ENCODE measurements at places on chromosomes 3 and 15.

- no peak for DNase-seq
These were observed 127.8 kb downstream of the CHDH start for GRCh38 chr3:53718462-53718861.

- DNase-seq, result peak; percentile 85
These were observed 193.6 kb downstream of the TP63 start for GRCh38 chr3:189824629-189825312.

GRCh38 chr15:80173022-80173759 lies 20.4 kb downstream of the FAH start:
- DNase-seq, result peak; percentile 62

DNA sequence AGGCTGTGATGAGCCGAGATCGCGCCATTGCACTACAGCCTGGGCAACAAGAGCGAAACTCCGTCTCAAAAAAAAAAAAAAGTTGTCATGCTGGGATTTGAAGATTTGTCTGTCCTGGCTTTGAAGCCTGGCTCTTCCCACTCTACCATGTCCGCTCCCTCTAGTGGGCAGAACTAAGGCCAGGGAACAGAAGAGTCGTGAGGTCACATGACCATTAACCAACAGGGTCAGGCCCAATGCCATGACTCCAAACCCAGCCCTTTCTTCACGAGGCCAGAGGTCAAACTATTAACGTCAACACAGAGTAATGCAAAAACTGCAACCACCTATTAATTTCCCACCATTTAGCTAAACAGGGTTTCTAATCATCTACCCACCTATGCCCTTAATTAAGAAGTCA lies 212.1 kb downstream of the ADAMTS17 start:
- DNase-seq, result no peak

DNA sequence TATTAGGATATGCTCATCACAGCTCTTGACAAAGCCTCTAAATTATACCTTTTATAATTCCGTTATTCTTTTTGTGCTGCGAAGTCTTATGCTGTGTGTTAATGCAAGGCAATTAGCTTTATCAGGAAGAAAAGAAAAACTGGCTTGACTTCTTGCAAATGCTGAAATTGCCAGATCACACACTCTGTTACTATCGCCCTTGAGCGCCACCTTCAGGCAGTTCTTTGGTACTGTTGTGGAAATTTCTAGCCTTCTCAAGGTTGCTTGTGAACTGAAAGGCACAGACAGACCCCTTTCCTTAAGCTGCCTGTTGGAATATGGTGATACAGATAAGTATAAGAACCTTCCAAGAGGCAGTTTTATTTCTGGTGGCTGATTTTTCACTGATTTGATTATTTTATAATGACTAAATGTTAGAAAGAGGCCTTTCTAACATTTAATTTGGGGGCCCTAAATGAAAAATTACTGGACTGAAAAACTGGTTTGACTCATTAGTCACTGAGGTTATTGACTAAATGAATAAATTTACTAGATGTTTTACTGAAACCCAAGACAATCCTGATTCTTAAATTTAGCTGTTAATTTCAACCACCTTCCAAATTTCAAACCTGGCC lies 126.2 kb upstream of the RASGRP1 start:
- peak; percentile 70 for DNase-seq

DNA sequence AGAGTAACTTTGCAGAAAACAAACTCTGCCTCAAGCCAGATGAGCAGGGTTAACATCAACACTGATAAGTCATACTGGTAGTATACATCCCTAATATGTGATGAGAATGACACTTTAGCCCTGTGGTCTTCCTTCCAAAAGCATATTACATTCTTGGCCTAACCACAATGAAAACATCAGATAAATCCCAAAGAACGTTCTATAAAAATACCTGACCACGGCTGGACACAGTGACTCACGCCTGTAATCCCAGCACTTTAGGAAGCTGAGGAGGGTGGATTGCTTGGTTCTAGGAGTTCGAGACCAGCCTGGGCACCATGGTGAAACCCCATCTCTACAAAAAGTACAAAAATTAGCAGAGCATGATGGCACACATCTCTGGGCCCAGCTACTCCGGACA lies 4.7 kb downstream of the TMCC1 start:
- peak; percentile 97 for DNase-seq

Data from iris pigment epithelial cell (primary cell).